NCI-H1694 (cell line): ENCODE measurements at places on chromosomes 6 and 20.

- DNase-seq, result no peak
Measured at GRCh38 chr20:4886771-4887527, 114.4 kb downstream of the SLC23A2 start.

GRCh38 chr20:40287683-40288082 is 401.4 kb downstream of the MAFB start:
- DNase-seq, result no peak

DNA sequence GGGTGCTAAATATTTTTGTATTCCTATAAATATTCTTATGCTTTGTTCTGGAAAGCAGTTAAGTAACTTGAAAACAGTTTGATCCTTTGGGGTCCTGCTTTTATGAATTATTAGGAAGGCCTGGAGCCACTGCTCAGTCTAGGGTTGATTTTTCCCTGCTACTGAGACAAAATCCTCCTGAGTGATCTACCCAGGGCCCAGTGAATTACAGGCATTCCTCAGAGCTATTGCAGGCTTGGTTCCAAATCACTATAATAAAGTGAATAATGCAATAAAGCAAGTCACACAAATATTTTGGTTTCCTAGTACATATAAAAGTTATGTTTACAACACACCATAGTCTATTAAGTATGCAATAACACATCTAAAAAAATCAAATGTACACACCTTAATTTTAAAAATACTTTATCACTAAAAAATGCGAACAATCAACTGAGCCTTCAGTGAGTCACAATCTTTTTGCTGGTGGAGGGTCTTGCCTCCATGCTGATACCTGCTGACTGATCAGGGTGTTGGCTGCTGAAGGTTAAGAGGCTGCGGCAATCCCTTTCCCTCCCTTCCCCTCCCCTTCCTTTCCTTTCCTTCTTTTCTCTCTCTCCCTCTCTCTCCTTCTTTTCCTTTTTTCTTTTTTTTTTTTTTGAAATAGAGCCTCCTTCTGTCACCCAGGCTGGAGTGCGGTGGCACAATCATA is 43.0 kb downstream of the DNAAF9 start:
- DNase-seq, result no peak

DNA sequence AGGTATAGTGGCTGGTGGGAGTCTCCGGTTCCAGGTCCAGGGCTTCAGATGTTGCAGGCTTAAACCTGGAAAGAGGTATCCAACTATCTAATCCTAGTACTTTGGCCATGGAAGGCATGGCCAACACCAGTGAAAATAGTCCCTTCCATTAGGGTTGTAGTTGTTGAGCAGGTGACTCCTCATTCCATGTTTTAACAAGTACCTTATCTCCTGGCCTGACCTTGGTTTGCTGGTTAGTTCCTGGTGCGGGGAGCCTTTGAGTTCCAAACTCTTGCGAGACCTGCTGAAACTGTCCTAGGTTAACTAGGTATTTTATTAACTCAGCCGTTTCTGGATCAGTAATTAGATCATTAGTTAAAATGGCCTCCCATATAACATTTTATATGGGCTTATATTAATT is 165.1 kb upstream of the PROKR2 start:
- DNase-seq, result no peak

DNA sequence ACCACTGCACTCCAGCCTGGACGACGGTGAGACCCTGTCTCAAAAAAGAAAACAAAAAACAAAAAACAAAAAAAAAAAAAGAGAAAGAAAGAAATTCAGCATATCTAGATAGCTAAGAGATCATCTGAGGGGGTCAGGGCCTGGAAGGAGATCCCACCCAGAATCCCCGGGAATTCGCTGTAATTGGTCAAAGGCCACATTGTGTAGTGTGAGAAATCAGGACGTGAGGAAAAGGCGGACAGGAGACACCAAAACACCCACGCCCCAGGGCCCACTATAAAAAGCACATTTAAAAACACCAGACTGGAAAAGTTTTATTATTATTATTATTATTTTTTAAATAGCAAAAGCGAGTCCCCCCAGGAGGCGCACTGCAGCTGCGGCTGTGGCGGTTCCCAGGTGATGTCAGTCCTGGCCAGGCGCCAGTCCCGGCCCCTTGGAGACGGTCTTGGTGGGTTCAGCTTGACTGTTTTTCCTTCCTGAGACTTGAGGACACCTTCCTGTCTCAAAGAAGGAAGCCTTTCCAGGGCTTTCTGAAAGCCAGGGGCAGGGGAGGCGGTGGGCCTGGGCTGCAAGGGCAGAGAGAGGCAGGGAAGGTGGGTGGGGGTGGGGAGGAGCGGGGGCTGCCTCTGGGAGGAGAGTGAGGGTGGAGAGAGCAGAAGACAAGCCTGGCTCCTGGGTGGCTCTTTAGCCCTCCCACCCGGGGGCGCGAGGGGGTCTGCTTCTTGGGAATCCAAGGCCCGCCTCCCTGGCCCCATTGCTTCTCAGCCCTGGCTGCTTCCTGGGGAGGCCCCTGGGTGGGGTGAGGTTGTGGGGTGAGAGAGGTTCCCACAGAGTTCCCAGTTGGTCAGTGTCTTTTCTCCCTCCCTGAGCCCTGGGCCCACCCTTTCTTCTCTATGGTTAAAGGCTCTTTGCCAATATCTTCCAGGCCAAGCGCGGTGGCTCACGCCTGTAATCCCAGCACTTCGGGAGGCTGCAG is 14.5 kb downstream of the TCF15 start:
- no peak for DNase-seq

DNA sequence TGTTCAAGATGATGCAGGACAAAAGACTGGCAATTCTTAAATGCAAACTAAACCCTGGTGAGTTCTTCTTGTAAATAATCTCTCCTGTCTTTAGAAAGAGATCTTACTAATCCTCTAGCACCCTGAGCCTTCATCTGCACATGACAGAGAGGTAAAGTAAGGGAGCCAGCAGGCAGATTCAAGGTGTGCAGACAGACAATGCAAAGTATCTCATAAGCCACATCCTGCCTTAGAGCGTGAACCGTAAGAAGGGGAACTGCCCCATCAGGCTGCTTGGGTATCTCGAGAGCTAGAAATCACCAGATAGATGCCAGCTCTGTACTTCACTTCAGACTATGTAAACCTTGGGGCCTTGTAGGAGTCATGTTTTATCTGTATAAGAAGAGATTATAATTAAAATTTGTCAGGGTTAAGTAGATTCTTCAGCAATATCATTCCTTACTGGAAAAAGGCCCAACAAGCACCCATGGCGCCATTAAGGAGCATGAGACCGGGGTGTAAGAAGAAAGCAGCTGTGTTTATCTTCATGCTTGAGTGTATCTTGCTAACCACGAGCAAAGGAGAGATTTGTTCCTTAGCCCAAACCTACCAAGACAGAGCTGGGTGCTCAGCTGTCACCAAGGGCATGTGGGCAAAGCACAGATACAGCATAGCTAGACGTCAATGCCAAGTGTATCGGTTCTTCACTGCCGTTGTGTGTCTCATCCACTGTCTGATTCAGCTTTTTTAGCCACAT is 24.4 kb downstream of the CNR1 start:
- no peak for DNase-seq

DNA sequence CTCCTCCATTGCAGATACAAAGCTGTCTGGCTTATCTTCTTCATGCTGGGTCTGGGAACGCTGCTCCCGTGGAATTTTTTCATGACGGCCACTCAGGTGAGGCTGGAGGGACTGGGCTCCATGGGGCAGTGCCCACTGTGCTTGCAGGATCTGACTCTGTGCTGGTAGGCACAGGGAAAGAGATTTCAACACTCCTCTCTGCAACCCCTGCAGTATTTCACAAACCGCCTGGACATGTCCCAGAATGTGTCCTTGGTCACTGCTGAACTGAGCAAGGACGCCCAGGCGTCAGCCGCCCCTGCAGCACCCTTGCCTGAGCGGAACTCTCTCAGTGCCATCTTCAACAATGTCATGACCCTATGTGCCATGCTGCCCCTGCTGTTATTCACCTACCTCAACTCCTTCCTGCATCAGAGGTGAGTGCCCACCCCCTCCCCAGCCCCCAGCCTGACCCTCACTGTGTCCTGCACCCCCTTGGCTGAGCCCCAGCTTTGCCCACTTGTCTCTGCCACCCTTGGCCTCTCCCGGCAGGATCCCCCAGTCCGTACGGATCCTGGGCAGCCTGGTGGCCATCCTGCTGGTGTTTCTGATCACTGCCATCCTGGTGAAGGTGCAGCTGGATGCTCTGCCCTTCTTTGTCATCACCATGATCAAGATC is 6.1 kb downstream of the SLC29A1 start:
- DNase-seq, result no peak

DNA sequence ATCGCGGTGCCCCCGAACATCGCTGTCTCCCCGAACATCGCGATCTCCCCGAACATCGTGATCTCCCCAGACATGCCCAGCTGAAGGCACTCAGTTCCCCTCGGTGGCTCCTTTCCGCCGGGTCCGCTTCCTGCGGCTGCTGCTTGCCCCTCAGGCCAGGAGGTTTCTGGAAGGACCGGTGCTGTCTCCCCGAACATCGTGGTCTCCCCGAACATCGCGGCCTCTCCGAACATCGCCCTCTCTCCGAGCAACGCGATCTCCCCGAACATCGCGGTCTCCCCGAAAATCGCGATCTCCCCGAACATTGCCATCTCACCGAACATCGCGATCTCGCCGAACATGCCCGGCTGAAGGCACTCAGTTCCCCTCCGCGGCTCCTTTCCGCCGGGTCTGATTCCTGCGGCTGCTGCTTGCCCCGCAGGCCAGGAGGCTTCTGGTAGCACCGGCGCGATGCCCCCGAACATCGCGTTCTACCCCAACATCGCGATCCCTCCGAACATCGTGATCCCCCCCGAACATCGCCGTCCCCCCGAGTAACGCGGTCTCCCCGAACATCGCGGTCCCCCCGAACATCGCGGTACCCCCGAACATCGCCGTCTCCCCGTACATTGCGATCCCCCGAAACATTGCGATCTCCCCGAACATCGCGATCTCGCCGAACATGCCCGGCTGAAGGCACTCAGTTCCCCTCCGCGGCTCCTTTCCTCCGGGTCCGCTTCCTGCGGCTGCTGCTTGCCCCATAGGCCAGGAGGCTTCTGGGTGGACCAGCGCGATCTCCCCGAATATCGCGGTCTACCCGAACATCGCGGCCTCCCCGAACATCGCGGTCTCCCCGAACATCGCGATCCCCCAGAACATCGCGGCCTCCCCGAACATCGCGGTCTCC is 808 bp downstream of the ULBP1 start:
- DNase-seq, result no peak

DNA sequence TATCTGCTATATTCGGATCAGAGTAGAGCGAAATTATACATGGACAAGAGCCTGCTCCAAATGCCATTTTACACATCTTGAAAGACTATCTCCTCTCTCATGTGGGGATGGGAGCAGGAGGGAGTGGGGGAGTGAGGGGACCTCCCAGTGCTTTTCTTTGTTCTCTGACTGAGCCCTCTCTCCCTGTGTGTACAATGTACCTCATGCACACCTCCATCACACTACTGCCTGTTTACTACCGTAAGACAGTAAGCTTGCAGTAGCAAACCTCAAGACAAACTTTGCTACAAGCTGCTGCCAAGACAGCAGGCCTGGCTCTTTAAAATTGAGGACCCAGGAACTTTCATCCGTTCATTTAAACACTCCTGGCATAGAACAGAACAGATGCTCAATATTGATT is 7.2 kb downstream of the NHSL1 start:
- no peak for DNase-seq

- DNase-seq, result no peak
Measured at GRCh38 chr20:4853757-4854560, 132.2 kb downstream of the PRND start.
